Upper lobe of left lung (tissue), 6 donors: ENCODE measurements at places on chromosomes 5 and 9. TPM values are rescaled to one million over a fixed set of nuclear protein-coding genes. Genes with fewer than 3 reads are reported as not detected.

SPINK6 gene
- not detected for total RNA-seq

NUTM2G gene
- total RNA-seq = not detected

FOXD4 gene
- 0.54 TPM for total RNA-seq

UBAP2 gene
- total RNA-seq = 26.3 TPM

PCDHA3 gene
- 0.61 TPM for total RNA-seq

ANKRD18B gene
- not detected for total RNA-seq

BHMT2 gene
- 0.46 TPM for total RNA-seq

SLC2A6 gene
- 17.2 TPM for total RNA-seq

TERT gene
- not detected for total RNA-seq

SCGB3A2 gene
- total RNA-seq = 324 TPM

DMGDH gene
- 1.3 TPM for total RNA-seq

IL9 gene
- not detected for total RNA-seq

FOXD4L5 gene
- 0.13 TPM for total RNA-seq

AK3 gene
- 54.5 TPM for total RNA-seq

PAX5 gene
- 0.43 TPM for total RNA-seq

SAPCD2 gene
- total RNA-seq = 0.83 TPM

PCDHA13 gene
- 0.98 TPM for total RNA-seq

RFESD gene
- total RNA-seq = 1.6 TPM

ITK gene
- total RNA-seq = 7.3 TPM
